ENCODE measurements at places on chromosomes 3 and 15.

GRCh38 chr15:73374604-73375003 lies 5.8 kb upstream of the HCN4 start:
- no peak for DNase-seq

- no peak for DNase-seq
These were observed 9.4 kb downstream of the IGF1R start for GRCh38 chr15:98657721-98658120.

- no peak for DNase-seq
These were observed 199.3 kb upstream of the UMPS start for GRCh38 chr3:124530916-124531315.

DNA sequence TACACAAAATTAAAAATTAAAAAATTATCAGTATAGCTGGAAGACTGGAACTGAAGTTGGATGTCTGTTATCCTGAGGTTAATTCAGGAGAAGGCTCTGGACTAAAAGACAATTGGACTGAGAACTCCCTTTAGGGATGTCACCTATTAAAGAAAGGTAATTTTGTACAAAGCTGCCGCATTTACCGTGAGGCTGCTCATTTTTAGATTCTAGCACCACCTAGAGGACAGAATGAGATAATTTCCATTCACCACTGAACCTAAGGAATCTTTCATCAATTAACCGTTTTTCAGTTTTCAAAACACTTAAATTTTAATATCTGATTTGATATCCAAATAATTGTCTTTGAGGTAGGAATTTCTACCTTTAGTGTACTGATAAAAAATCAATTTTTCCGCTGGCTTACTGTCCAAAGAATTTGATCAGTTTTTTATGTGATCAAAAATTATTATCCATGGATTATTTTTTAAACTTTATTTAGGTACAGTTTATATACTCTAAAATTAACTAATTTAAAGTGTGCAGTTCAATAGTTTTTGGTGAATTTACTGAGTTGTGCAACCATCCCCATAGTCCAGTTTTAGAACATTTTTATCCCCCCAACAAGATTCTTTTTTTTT lies 106.7 kb upstream of the TNIK start:
- DNase-seq = no peak

GRCh38 chr3:9499455-9500107 lies 54.0 kb downstream of the LHFPL4 start:
- DNase-seq = no peak

GRCh38 chr3:112061152-112061551 lies 25.0 kb upstream of the C3orf52 start:
- no peak for DNase-seq

DNA sequence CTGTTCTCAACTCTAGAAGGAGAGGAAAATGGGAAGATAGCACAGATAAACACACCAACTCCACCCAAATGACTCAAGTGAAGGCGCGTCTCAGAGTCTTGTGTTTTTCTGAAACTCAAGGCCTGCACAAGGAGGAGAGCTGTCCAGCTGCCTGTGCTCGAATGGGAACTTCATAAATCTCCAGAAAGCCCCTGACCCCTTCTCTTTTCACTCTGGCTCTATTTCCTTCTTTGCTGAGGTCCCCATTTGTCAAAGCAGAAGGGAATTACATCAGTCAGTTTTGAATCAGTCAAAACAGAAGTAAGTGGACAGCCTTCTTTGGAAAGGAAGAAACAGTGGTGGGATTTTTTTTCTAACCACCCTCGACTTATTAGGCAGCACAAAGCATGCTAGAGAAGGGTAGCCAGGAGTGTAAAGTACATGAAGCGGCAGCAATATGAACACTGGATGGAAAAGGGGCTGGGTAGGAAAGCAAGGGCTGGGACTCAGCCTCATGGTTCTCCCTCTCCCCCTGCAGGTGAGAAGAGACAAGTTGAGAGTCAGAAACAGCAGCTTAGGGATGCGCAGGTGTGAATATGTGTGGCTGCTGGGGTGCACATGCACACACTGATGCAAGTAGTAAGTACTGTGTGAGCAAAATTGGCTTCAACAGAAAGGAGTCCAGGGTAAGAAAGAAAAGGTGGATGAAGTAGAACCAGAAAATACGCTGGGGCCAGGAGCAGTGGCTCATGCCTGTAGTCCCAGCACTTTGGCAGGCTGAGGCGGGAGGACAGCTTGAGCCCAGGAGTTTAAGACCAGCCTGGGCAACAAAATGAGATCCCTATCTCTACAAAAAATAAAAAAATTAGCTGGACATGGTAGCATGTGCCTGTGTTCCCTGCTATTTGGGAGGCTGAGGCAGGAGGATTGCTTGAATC lies 36.6 kb upstream of the MAGEF1 start:
- no peak for DNase-seq

GRCh38 chr3:81951106-81951505 lies 189.7 kb upstream of the GBE1 start:
- no peak for DNase-seq

DNA sequence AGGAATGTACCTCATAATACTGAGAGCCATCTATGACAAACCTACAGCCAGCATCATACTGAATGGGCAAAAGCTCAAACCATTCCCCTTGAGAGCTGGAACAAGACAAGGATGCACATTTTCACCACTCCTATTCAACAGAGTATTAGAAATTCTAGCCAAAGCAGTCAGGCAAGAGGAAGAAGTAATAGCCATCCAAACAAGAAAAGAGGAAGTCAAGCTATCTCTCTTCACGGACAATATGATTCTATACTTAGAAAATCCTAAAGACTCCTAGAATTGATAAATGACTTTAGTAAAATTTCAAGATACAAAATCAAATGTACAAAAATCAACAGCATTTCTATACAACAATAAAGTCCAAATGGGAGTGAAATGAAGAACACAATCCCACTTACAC lies 30.2 kb downstream of the OCA2 start:
- DNase-seq = no peak

- no peak for DNase-seq
These were observed 740 bp downstream of the MAGI1 start for GRCh38 chr3:66037986-66038369.

- no peak for DNase-seq
These were observed 11.9 kb downstream of the TAGLN3 start for GRCh38 chr3:112010636-112011035.

GRCh38 chr15:64279131-64279530 lies 76.8 kb downstream of the CSNK1G1 start:
- DNase-seq = no peak

DNA sequence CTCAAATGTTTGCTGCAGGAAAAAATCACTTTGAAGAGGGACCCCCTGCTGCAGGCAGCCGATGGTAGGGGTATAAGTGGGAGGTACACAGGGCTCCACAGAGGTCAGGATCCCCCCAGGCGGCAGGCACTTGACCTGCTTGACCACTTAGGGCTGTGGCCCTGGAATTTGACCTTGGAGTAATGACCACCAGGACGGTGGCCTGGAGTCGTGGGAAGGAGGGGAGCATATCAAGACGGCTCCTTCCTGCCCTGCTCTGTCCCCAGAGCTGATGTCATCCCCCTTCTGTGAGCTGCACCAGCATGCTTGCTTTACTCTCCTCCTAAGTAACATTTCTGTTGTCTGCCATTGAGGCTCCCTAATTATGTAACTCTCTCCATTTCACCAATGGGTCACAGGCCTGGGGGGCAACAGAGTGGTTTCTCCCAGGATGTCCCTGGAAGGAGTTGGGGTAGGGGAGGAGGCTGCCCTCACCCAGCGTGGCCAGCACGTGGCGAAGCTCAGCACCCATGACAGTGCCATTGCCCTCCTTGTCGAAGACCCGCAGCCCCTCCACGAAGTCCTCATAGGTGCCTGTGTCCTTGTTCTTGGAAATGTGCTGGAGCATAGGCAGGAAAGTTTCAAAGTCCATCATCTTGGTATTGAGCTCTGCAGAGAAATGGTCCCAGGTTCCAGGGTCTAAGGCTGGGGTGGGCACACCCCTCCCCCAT lies 4.1 kb downstream of the MYL3 start:
- DNase-seq = peak; percentile 38

DNA sequence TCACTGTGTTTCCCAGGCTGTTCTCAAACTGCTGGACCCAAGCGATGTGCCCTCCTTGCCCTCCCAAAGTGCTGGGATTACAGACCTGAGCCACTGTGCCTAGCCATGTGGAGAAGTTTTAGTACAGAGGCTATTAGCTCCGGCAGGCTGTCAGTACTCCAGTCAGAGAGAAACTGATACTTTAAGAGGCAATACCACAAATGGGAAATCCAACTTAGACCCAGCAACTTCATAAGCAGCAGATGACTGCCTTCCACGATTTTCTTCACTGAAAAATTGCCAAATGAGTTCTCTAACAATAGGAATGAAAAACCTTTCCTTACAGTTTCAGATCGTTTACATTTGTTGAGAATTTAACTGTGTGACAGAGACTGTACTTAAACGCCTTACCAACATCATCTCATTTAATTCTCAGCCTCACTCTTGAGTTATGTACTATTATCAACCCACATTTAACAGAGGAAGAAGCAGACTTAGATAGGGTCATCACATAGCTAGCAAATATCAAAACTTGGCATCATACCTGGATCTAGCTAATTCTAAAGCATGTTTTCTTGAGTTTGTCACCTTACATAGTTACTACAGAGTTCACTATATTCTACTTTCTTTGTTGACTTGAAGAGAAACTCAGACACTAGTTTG lies 127.4 kb downstream of the TCF12 start:
- DNase-seq = no peak

DNA sequence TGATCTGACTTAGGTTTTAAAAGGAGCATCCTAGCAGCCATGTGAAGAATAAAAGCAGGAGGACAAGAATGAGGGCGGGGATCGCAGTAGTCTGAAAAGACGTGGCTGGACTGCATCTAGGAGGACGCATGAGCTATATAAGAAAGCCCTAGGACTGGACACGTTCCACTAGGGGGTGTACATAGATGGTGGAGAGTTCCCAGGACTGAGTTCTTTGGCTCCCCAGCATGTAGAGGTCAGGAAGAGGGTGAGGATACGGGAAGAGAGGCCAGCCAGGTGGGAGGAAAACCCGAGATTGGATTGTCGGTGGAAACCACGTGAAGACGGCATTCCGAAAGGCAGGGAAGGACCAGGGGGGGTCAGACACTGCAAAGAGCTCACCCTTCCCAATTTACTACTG lies 64.2 kb upstream of the CFAP161 start:
- DNase-seq = no peak

- DNase-seq = no peak
These were observed 57.4 kb downstream of the ABHD5 start for GRCh38 chr3:43748179-43748578.

- no peak for DNase-seq
These were observed 22.1 kb upstream of the TJP1 start for GRCh38 chr15:29844290-29844903.

- no peak for DNase-seq
These were observed 17.9 kb downstream of the PSTPIP1 start for GRCh38 chr15:77012868-77013267.

Data from right forelimb (tissue), 1 donor.